Fibroblast of skin of right biceps (primary cell): ENCODE measurements at places on chromosomes 3 and 15.

DNA sequence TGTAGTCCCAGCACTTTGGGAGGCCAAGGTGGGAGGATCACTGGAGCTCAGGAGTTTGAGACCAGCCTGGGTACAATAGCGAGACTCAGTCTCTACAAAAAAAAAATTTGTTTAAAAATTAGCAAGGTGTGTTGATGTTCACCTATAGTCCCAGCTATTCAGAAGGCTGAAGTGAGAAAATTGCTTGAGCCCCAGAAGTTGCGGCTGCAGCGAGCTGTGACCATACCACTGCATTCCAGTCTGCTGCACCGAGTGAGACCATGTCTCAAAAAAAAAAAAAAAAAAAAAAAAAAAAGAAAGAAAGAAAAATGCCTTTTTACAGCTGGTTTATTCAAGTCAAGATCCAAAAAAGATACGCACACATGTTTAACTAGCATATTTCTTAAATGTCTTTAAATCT lies 17.0 kb upstream of the MUC20 start:
- no peak for DNase-seq

DNA sequence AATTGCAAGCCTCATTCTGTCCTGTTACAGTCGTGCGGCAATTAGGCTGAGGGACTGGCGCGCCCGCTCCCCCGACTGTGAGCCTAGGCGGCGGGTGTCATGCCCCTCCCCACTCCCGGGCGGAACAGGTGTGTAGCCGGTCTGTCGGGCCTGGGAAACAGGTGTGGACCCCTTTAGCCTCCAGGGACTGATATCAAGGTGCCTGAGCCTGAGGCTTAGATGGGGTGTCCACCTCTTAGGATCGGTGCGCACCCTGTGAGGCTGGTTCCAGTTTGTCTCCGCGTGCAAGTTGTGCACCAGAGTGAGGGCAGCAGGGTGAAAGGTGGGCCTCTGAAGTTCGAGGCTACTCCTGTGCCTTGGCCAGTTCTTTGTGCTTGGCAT lies 686 bp downstream of the VPS8 start:
- no peak for DNase-seq

DNA sequence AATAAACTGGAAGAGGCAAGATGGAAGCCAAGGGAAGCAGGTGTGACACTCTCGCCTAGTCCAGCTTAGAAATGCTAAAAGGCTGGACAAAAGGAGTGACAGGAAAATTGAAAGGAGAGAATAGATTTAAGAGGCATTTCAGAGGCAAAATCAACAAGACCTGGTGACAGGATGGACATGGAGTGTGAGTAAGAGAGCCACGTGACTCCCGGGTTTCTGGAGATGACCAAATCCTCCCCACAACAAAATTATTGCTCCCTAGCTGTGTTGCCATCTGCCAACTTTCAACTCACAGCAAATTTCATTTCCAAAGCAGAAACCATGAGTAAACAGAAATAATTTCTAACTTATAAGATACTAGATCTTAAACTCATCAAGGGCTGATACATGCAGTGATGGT lies 52.6 kb downstream of the MTHFS start:
- DNase-seq = no peak

DNA sequence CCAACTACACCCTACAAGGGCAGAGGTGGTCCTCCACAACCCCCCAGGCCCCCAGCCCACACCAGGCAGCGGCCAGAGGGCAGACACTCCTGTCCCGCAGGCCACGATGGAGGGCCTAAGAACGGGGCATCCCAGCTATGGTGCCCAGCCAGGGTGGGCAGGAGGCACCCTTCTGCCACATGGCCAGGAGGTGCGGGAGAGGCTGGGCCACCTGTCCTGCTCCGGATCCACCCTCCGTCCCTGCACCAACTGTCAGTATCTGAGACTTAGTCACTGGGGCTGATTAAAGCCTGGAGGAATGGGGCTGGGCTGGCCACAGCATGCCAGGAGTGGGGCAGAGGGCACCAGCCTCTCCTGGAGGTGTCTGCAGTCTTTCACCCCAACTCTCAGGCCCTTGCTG lies 37.9 kb downstream of the TNK2 start:
- no peak for DNase-seq

- peak; percentile 42 for DNase-seq
Measured at GRCh38 chr3:143885780-143886427, 37.6 kb upstream of the SLC9A9 start.

- DNase-seq = no peak
Measured at GRCh38 chr3:116367761-116368395, 77.4 kb downstream of the LSAMP start.
